KBM-7 (cell line): ENCODE measurements at places on chromosomes 5 and 9.

DNA sequence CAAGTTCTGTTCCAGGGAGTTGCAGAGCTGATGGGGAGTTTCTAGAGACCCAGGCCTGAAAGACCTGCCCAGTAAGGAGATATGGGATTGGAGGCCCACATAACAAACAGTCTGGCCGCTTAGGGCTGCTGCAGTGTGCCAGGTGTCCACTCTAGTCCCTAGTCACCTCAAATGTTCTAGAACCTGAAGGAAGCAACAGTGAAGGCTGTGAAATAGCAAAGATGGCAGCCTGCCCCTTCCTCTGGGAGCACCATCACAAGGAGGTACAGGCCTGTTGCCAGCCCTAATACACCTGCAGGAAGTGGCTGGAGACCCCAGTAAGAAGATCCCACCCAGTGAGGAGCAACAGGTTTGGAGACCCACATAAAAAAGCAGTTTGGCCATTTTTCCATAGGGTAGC is 783.8 kb upstream of the EDIL3 start:
- DNase-seq = no peak

DNA sequence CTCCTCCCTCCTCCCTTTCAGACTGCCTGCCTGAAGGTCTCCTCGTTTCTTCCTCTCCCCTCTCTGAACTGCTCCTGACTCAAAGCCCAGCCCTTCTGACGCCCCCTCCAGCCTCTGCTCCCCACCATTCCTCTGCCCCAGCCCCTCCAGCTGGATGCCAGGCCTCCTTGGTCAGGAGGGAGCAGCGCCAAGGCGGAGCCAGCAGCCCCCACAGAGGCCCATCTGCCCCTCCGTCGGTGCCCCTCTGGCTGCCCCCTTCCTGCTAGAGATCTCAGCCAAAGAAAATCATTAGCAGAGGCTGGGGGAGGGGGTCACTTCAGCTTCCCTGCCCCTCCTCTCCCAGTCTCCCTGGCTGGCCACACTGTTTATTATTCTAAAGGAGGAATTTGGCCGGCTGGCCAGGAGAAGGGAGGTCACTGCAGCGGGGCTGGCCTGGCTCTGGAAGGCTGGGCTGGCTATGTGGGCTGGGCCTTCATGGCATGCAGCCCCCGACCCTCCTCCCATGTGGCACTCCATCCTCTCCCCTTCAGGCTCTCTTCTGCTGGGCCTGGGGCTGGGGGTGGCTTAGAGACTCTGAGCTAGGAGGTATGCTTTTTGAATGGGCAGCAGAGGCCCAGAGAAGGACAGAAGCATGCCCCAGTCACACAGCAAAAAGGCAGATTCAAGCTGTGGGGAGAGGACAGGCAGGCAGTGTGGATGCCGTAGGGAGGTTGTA is 16.9 kb downstream of the PDGFRB start:
- no peak for DNase-seq

DNA sequence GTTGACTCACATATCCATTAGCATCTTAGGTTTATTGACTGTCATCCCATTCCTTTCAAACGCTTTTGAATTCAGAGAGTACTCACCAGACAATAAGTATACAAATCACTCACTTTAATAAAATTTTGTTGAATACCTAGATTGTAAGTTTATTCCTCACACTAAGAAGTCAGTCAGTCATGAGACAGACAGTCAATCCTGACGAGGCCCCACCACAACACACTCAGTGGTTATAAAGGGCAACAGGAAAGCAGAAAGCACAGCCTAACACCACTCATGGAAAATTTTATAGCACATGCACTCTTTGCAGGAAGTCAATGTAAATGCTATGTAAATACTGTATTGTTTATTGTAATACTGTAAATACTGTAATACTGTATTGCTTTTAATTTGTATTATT is 176.3 kb upstream of the PTGER4 start:
- no peak for DNase-seq

- DNase-seq = no peak
Measured at GRCh38 chr5:62138607-62139006, 167.4 kb upstream of the KIF2A start.

- peak; percentile 52 for DNase-seq
Measured at GRCh38 chr5:139207297-139208000, 9.3 kb upstream of the SIL1 start.

GRCh38 chr5:80184235-80185023 is 71.4 kb downstream of the SERINC5 start:
- no peak for DNase-seq

- no peak for DNase-seq
Measured at GRCh38 chr9:69645488-69645887, 26.7 kb downstream of the APBA1 start.

DNA sequence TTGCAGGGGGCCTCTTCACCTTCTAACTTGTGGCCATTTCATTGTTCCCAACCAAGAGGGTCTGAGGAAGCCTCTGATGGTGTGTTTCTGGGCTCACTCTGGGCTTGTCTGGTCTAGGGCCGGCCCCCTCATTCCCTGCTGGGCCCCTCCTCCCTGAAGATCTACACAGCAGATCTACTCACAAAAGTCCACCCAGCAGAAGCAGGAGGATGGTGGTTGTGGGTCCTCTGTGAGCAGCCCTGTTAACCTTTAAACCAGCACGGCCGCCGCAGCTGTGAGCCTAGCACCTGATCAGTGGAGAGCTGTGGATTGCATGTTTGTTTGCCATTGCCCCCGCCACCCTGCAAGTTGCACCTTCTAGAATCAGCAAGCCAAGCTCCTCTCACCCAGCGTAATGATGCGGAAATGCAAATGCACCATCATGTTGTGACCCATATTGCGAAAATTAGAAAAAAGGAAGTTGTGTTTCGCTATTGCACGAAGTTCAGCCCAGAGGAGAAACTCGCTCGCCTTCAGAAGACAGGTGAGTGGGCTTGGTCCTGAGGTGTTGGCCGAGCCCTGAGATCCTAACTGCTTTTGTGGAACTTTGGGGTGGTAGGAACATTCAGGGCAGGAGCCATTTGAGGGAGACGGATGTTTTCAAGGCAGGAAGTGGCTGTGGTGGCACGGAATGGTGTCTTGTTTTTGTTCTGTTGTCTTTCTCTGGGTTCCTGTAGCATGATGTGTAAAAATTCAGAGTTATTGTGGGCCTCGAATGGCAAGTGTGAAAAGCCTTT is 16.7 kb downstream of the FGD3 start:
- peak; percentile 90 for DNase-seq

- DNase-seq = no peak
Measured at GRCh38 chr5:87421307-87421706, 8.6 kb upstream of the CCNH start.

GRCh38 chr9:75121914-75122558 is 33.7 kb downstream of the OSTF1 start:
- DNase-seq = no peak

- no peak for DNase-seq
Measured at GRCh38 chr5:105504-106070, 13.6 kb downstream of the PLEKHG4B start.

- no peak for DNase-seq
Measured at GRCh38 chr5:118040496-118040895, 947.9 kb downstream of the DTWD2 start.

- DNase-seq = peak; percentile 53
Measured at GRCh38 chr5:138953387-138954256, 78.5 kb upstream of the LRRTM2 start.

GRCh38 chr9:75615284-75615683 is 275.2 kb upstream of the PCSK5 start:
- no peak for DNase-seq

- DNase-seq = peak; percentile 53
Measured at GRCh38 chr9:33466565-33467495, 6.9 kb downstream of the NOL6 start.

DNA sequence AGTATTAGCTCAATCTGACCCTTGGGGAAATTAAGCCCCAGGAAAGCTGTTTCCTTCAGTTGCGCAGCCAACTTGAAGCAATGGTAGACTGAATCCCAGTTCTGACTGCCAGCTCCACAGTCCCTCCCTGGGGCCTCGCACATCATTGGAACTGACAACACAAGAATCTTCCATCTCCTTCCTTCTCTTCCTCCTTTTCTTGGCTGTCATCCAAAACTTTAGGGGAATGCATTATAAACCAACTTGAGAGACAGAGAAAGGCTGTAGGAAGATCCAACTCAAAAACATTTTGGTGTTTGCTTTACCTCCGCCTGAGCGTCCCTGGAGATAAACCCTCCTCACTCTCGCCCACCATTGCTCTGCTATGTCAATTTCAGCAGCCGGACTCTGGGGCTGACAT is 16.6 kb downstream of the KCNIP1 start:
- no peak for DNase-seq

DNA sequence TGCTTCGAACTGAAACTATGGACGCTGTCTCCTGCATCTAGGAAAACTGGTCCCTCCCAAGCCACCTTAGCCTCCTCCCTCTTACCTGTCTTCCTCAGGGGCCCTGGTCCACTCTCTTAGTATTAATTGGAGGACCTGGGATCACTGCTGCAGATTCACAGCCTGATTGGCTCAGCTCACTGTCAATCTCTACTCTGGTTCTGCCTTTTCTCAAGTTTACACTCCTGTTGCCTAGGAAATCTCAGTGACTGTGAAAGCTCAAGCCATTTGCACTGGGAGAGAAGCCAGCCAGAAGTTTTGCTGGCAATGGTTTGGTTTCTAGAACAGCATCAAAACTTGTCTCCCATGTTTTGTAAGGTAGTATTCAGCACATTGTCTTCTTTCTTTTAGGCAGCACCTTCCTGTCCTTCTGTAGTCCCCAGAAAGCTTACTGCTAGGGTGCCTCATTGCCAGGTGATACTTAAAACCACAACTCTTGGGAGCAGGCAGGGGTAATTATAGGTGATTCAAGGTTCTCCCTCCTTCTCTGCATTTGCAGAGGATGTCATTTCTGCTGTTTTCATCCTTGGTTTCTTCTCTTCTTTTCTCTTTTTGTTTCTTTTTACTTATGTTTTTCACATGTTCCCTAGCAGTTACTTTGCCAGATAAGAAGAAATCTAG is at the start of gene CAPSL:
TSS of gene CAPSL (minus strand) at position 55 of the 660 bp plus-strand sequence. CDS start 17,502 bp downstream, outside the sequence.
- peak; percentile 29 for DNase-seq

GRCh38 chr5:154840435-154841272 is 9.7 kb downstream of the FAXDC2 start:
- DNase-seq = peak; percentile 37

- no peak for DNase-seq
Measured at GRCh38 chr9:136175616-136176197, 29.2 kb downstream of the LHX3 start.

DNA sequence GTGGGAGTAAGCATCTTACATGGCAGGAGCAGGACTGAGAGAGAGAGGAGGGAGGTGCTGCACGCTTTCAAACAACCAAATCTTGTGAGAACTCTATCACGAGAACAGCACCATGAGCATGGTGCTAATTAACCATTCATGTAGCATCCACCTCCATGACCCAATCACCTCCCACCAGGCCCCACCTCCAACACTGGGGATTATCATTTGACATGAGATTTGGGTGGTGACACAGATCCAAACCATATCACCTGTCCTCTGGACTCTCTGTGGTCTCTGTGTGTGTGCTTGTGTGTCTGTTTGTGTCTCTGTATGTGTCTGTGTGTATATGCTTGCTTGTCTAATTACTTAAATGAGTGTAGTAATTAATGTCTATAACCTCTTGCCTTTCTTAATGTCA is 31.1 kb downstream of the SEC61B start:
- no peak for DNase-seq

DNA sequence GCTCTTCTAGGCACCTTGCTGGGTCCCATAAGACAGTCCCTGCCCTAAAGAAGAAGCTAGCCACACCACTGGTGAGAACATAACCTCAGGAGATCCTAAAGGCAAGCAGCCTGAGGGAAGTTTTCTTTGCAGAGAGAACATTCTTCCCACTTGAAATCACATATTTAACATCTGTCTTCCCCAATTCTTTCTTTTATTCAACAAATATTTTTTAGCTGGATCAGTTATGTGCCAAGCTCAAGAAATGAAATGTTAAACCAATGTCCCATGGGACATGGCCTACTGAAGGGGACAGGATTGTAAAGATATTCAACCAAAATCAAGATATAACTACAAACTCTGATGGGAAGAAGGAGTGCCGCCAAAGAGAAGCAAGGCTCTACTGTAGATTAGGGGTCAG is 36.5 kb downstream of the FOXI1 start:
- DNase-seq = no peak

GRCh38 chr5:32173267-32174010 is 680 bp downstream of the GOLPH3 start:
- peak; percentile 63 for DNase-seq

GRCh38 chr5:125323613-125324012 is 577.2 kb upstream of the ZNF608 start:
- no peak for DNase-seq

DNA sequence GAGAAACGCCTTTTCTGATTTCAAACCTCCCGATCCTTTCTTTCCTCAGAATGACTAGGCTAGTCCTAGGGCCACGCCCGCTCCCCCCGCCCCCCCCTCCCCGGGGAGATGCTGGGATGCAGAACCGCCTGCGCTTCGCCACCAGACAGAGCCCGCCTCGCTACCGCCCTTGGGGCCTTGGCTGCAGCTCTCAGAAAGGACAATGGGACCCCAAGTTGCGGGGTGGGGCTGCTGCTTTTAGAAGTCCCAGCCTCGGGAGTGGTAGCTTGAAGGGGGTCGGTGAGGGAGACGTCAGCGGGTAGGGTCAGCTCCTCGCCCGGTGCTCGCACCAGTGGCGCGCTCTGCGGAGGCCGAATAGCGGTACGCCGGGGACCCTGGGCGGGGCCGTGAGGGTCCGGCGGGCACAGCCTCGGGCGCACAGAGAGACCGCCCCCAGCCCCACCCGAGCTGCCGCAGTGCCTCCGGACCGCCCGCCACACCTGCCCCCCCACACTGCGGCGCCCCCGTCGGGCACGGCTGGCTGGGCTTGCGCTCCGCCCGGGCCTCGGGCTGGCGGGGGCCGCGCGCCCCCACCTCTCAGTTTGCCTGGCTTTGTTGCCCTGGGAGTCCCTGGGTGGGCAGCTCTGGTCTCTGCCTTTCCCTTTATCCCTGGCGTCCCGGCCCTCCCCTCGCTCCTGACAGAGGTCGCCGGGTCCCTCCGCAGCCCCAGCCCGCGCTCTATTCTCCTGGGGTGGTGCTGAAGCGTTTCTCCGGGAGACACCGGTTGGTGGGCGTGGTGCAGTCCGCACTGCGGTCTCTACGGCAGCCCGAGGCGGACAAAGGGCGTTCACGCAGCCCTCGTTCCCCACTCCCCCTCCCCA is 1.2 kb downstream of the MAP1B start:
- peak; percentile 12 for DNase-seq

DNA sequence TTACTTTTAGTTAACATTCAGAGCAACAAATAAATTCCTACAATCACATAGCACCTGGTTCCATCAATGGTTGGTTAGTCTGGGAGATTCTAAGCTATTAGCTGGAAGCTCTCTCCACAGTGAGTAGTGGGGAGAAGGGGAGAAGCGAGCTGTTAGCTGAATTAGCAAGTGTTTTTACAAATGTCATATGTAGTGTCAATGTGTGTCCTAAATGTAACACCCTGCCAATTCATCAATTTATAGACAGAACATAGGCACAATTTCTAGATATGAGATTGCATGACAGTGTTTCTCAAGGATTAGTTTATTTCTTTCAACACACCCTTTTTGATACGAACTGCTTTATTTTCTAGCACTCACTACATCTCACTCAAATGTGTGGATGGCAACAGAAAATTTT is 349.0 kb downstream of the PDE4D start:
- no peak for DNase-seq

GRCh38 chr9:83424831-83425230 is 113.4 kb downstream of the FRMD3 start:
- no peak for DNase-seq
